ENCODE measurements at places on chromosomes 7 and 10.

- DNase-seq: no peak
These were observed 171.5 kb upstream of the ADCY1 start for GRCh38 chr7:45402480-45403218.

DNA sequence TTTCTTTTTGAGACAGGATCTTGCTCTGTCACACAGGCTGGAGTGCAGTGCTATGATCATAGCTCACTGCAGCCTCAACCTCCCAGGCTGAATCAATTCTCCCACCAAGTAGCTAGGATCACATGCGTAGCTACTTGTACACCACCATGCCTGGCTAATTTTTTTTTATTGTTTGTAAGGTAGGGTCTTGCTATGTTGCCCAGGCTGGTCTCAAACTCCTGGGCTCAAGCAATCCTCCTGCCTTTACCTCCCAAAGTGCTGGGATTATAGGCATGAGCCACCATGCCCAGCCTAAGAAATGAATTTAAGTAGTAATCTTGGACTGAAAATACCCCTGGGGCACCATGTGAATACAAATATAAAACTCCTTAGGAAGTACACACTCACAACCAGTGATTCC, 5.8 kb downstream of the NUDT13 start:
- DNase-seq: no peak

- no peak for DNase-seq
These were observed 65.8 kb downstream of the RHOBTB1 start for GRCh38 chr10:60878224-60878623.

GRCh38 chr10:123521556-123521955, 144.6 kb upstream of the GPR26 start:
- DNase-seq: peak; percentile 4

GRCh38 chr7:155287284-155287935, 10.3 kb upstream of the INSIG1 start:
- no peak for DNase-seq

DNA sequence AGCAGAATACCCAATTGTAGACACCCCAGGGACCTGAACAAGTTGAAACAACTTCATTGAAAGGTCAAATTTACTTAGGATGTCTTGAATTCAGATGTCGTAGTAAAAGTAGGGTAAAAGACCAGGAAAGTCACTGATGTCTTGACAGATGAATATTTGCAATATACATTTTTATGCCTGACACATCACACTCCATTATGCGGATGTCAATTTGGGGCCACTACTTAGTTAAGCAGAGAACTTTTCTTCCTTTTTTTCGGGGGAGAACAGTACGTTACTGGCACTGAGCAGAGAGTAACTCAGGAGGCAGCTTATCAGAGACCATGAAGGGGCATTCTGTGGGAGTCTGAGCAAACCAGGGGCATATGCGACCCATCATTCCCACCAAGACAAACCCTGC, 4.9 kb downstream of the ITGA8 start:
- no peak for DNase-seq

DNA sequence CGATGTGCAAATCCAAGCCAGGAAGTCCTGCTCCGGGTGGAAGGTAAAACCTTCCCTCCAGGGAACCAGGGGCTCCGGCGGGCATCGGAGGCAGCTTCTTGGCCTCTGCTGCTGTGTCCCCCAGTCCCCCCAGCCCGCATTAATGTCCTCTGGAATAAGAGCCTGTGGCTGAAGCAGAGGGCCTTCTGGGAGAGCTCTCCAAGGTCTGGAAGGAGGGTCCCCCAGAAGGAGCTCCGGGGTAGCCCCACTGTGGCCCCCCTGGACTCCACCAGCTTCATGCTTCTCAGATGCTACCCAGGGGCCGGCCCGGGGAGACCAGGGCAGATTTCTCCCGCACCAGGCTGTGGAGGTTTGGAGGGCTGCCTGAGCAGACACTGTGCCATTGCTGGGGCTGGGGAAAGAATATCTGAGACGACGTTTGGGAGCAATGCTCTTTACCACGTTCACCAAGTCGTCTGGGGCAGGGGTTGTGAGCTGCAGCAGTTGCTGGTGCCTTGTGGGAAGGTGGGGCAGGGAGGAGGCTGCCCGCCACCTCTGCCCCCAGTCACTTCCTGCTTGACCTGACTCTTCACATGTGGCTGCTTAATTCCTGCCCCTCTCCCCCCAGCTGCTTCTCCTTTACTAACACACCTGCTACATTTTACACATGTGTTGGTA, 8.3 kb downstream of the ZNF853 start:
- DNase-seq: no peak

- no peak for DNase-seq
These were observed 31.9 kb downstream of the CPED1 start for GRCh38 chr7:121020249-121020988.

GRCh38 chr10:103145860-103146466, 47.1 kb downstream of the NT5C2 start:
- DNase-seq: no peak

GRCh38 chr10:127757033-127757432, 20.0 kb downstream of the FOXI2 start:
- DNase-seq: no peak

DNA sequence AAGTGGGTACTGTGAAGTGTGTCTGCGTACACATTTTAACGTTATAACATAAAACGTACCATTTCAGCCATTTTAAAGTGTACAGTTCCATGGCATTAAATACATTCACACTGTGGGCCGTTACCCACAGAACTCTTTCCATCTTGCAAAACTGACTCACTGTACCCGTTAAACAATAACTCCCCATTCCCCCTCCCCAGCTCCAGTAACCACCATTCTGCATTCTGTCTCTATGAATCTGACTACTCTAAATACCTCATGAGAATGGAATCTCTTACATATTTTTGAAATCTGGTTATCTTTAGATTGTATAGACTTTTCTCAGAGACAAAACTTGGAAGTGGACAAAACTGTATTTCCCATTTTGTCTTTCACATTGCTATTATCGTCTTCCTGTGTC, 9.3 kb downstream of the ARL3 start:
- DNase-seq: no peak

GRCh38 chr7:102306916-102307677, 20.4 kb downstream of the SH2B2 start:
- peak; percentile 83 for DNase-seq

DNA sequence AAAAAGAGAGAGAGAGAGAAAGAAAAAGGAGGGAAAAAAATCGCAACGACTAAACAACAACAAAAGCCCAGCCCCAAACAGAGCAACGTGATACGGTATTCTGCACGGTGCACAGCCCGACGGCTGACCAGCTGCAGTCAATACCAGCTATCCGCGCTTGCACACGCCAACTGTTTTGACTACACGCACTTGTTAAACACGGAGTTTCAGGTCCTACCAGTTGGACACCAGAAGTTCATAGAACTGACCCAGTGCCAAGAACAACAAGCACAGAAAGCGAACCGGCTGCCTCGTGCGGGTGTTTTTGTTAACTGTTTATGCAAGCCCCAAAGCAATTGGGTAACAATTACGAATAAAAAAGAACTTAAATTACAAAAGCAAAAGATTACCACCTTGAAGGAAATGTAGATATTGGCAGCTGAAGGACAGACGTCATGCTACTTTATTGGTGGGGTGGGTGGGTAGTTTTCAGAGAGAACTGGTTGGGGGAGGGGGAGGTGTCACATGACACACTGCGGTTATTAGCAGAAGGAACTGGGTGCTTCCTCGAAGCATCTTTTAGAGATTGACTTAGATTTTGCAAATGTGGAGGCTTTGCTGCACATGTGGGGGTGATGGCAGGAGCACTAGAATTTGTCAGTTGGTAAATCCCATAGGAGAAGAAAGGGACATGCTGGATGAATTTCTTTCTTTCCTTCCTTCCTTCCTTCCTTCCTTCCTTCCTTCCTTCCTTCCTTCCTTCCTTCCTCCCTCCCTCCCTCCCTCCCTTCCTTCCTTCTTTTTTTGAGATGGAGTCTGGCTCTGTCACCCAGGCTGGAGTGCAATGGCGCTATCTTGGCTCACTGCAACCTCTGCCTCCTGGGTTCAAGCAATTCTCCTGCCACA, 110.6 kb upstream of the EFCAB10 start:
- peak; percentile 45 for DNase-seq

DNA sequence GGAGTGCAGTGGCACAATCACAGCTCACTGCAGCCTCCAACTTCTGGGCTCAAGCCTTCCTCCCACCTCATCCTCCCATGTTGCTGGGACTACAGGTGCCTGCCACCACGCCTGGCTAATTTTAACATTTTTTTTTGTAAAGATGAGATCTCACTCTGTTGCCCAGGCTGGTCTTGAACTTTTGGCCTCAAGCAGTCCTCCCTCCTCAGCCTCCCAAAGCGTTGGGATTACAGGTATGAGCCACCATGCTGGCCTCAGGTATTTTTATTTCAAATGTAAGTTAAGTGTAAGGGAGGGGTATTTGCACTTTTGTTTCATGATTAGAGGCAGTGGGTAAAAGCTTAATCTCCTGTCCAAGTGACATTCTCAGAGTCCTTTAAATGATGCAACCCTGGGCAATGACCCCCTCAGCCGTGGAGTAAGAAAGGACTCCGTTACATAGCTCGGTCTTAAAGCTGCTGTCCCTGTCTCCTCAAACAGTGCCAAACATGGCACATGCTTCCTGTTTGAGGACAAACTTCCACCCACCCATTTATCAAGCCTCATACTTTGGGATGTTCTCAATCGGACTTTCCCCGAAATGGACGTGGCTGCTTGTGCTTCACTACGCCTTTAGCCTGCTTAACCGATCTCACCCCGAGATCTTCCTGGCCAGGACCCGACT, 296.1 kb downstream of the BAMBI start:
- DNase-seq: no peak

GRCh38 chr10:71125749-71126107, 86.6 kb upstream of the UNC5B start:
- peak; percentile 3 for DNase-seq

DNA sequence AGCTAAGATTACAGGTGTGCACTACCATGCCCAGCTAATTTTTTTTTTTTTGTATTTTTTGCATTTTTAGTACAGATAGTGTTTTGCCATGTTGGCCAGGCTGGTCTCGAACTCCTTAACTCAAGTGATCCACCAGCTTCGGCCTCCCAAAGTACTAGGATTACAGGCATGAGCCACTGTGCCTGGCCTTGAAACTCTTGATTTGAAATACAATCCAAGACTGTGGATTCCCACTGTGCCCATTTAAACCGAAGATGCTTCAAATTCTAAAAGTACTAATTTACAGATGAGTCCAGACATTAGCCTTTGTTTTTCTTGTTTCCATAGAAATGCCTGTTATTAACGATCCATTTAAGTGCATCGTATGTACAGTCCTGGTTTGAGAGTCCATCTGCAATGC, 130.9 kb downstream of the CACNA2D1 start:
- no peak for DNase-seq

GRCh38 chr10:4252701-4253100, 467.7 kb upstream of the KLF6 start:
- DNase-seq: no peak
